ENCODE measurements at places on chromosomes 2 and 18.

DNA sequence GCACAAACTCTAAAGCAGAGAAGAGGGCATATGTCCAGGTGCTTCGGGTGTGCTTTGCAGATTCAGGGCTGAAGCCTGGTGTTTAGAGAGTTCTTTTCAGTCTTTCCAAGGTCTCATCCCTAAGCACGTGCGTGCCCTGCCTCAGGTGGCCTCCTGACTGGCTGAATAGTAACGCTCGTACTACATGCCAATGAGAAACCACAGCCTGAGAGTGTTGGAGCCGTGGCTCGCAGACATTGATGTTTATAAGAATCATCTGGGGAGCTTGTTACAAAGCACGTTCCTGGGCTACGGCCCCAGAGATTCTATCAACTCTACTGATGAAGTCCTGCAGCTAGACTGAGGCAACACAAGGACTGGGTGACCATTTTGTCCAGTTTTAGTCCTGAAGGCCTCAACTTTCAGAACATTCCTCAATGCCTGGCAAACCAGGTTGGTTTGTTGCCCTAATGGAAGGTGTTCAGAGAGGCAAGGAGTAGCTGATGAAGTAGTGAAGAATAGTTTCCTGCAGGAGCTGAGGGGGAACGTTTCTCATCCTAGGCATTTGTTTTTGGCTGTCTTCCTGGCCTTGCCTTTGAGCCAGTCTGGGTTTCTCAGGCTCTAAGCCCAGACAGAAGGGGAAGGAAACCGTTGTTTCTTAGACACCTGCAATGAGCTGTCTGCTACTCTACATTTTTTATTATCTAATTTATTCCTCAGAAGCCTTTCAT lies 31.5 kb upstream of the HAAO start:
- no peak for DNase-seq

GRCh38 chr2:173436088-173436487 lies 81.4 kb downstream of the CDCA7 start:
- DNase-seq: no peak

GRCh38 chr18:34775461-34775860 lies 65.4 kb downstream of the DTNA start:
- no peak for DNase-seq

GRCh38 chr2:2889646-2890045 lies 488.0 kb downstream of the EIPR1 start:
- peak; percentile 1 for DNase-seq

- no peak for DNase-seq
Observed at GRCh38 chr2:41905597-41906337, 142.1 kb upstream of the PKDCC start.

DNA sequence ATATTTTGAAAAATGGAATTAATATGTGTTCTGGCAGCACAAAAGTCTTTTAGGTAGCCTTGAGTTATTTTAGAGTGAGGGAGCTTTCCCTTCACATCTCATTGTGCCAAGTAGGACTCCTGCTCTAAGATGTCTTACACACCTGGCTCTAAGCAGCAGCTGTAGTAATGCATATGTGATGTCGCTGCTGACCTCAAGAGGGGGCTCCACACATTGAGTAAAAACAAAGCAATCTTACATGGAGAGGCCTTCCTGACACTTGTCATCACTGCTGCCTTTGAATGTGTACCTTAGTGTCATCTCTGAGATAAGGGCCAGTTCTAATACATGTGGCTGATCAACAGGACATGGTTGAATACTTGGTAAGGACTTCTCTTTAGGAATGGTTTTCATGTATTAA lies 75.8 kb downstream of the ACTR3 start:
- DNase-seq: peak; percentile 44

DNA sequence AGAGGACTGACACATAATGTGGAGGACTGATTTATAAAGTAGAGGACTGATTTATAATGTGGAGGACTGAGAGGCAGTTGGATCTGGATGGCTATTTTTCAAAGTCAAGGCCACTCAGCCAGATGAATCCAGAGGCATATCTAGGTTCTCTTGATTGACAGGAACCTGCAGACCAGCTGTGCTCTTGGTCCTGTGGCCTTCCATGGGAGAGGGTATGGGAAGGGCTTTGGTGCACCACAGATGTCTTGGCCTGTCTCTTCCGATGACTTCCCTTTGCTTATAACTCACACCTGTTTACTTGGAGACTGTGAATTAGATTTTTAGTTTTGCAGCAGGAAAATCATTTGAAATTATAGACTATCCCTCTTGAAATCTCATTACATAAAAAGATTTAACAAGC lies 32.3 kb downstream of the AGAP1 start:
- no peak for DNase-seq

GRCh38 chr18:68449292-68449691 lies 265.6 kb downstream of the TMX3 start:
- no peak for DNase-seq

DNA sequence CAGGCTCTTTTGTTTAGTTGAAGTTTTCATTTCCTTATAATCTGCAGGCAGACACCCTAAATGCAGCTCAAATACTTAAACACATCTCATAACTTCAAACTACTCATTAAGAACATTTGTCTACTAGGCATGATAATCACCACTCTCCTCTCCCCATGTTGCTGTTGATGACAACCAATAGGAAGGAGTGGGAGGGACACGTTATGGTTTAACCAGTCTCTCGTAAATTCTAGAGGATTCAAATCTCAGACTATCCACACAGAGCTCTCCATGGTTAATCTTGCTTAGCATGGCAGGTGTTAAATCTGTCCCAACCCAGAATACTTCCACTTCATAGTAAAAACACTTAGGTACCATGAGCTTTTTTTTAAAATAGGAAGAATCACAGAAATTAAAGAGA lies 127.4 kb upstream of the AQP4 start:
- no peak for DNase-seq

DNA sequence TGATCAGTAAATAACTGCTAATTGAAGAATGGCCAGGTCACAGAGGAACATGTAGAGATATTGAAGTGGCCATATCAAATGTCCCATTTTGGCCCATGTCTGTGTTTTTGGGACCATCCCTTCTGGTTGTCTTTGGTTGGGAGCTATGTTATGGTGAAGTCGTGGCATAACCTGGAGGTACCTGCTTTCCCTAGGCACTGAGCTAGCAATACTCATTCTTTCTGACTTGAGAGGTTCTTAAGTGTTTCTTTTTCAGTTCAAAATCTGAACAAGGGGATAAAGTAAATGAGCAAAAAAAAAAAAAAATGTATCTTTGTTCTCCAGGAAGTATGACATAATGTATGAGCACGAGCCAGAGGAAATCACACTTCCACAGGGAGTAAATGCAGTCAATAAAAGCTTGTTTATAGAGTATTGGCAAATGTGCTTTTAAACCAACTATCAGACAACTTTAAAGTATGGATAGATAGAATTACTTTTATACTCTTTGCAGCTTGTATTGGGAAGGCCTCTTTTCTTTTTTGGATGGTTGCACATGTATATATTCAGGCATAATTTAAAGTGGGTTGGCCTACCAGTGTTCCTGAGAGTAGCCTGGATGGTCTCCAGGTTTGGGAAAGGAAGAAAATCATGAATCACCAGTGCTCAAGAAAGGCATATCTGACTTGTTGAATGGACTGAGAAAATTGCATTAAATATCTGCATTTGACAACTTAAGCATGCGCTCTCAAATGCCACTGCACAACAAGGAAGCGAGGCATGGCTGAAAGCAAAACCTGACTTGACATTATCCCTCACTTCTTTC lies 125.0 kb downstream of the SPHKAP start:
- DNase-seq: no peak

DNA sequence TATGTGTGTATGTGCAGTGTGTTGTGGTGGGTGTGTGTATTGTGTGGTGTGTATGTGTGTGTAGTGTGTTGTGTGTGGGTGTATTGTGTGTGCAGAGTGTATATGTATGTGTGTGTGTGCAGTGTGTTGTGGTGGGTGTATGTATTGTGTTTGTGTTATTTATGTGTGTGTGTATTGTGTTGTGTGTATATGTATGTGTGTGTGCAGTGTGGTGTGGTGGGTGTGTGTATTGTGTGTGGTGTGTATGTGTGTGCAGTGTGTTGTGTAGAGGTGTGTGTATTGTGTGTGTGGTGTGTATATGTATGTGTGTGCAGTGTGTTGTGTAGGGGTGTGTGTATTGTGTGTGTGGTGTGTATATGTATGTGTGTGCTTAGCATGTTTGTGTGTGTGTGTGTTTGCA lies 24.3 kb downstream of the ACKR3 start:
- DNase-seq: no peak
